Panc1 (cell line): ENCODE measurements at places on chromosomes 1 and 21. TPM values are rescaled to one million over a fixed set of nuclear protein-coding genes. Genes with fewer than 3 reads are reported as not detected.

- no peak for DNase-seq
- 0 out of 2 replicates have a peak, but pooled peaks cover 2% of the 10 kb centered on the region for H3K27me3 ChIP-seq
- H3K4me3 ChIP-seq = no peak overlapping the region
These were observed 25.2 kb upstream of the RCAN1 start for GRCh38 chr21:34639882-34640788.

DNA sequence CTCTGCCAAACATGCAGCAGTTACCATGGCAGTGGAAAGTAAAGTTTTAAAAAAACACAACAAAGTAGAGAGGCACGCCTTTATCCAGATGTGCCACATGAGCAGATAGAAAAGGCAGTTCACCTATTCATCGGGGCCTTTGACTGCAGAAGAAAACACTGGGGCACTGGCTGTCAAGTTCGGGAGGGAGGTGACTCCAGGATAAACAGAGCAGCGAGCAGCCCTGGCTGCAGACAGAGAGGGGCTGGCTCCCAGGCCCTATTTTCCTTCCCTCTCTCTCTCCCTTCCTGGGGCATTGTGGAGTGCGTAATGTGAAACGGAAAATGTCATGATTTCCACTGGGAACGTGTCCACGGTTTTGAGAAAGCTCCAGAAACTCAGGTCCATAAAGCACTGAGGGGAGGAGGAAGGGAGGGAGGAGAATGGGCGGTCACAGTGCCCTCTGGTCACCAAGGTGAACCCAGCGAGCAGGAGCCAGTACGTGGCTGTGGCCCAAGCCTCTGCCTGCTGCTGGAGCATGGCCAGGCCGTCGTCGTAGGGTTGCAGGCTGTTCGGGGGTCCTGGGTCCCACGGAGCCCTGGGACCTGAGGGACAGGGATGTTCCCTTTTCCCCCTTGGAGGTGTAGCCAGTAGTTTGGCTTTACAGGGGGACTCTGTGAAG lies 114.7 kb upstream of the IRF2BP2 start:
- H3K27ac ChIP-seq = peak overlapping the region; percentile 95
- no peaks in the 10 kb centered on the region for H3K36me3 ChIP-seq
- peak overlapping the region; percentile 31 for H3K4me3 ChIP-seq

The PTPRF gene
- 77.5 TPM for total RNA-seq

- H3K27ac ChIP-seq = no peak overlapping the region
- H3K4me1 ChIP-seq = no peaks in the 10 kb centered on the region
- H3K4me3 ChIP-seq = no peak overlapping the region
These were observed 17.7 kb downstream of the TNR start for GRCh38 chr1:175725684-175726083.

- H3K4me1 ChIP-seq = peaks cover 3% of the 10 kb centered on the region; the same call in 1 of the 2 replicates
- H3K27me3 ChIP-seq = no peaks in the 10 kb centered on the region
- no peak for DNase-seq
- H3K4me3 ChIP-seq = no peak overlapping the region
These were observed 57.3 kb upstream of the DIRAS3 start for GRCh38 chr1:68107771-68108170.

The PGLYRP3 gene
- total RNA-seq = not detected

GRCh38 chr1:117629625-117630422 lies 24.0 kb downstream of the TENT5C start:
- no peak overlapping the region for H3K4me3 ChIP-seq
- DNase-seq = no peak
- no peaks in the 10 kb centered on the region for H3K27me3 ChIP-seq
- H3K36me3 ChIP-seq = no peaks in the 10 kb centered on the region
- H3K27ac ChIP-seq = no peak overlapping the region
- no peaks in the 10 kb centered on the region for H3K4me1 ChIP-seq

- no peaks in the 10 kb centered on the region for H3K36me3 ChIP-seq
- H3K27ac ChIP-seq = no peak overlapping the region
- H3K4me1 ChIP-seq = no peaks in the 10 kb centered on the region
These were observed 594.2 kb upstream of the ADAMTS5 start for GRCh38 chr21:27561116-27561515.

- H3K4me3 ChIP-seq = no peak overlapping the region
- H3K27me3 ChIP-seq = no peaks in the 10 kb centered on the region
- H3K4me1 ChIP-seq = no peaks in the 10 kb centered on the region
- H3K36me3 ChIP-seq = no peaks in the 10 kb centered on the region
These were observed 283.5 kb downstream of the C1orf94 start for GRCh38 chr1:34460193-34460592.

The TFAP2E gene
- 3.2 TPM for total RNA-seq

DNA sequence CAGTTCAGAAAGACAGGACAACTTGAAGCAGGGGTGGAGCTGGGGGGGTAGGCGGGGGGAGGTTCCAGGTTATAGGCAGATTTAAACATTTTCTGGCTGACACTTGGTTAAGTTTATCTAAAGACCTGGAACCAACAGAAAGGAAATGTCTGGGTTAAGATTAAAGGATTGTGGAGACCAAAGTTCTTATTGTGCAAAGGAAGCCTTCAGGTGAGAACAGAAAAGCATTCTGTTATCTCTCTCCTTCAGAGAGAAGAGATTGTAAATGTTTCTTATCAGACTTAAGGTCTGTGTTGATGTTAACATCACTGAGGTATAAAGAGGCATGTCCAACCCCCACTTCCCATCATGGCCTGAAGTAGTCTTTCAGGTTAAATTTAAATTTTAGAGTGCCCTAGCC lies 3.7 kb upstream of the ACADM start:
- H3K4me3 ChIP-seq = no peak overlapping the region
- no peak overlapping the region for H3K27ac ChIP-seq
- no peaks in the 10 kb centered on the region for H3K27me3 ChIP-seq
- no peaks in the 10 kb centered on the region; the same call in 1 of the 2 replicates for H3K36me3 ChIP-seq
- DNase-seq = no peak

DNA sequence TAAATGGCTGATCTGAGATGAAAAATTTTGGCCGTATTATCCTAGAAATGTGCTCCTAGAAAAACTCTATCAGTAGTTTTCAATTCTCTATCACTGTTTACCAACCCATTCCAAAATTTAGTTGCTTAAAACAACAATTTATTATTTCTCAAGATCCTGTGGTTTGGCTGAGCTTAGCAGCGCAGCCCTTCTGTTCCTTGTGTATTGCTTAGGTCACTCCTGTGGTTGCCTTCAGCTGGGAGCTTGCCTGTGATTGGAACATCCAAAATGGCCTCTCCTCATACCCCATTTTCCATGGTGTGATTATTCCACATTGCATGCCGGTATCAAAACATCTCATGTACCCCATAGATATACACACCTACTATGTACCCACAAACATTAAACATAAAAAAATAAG lies 22.8 kb upstream of the STUM start:
- H3K27me3 ChIP-seq = peaks cover 4% of the 10 kb centered on the region
- no peaks in the 10 kb centered on the region for H3K36me3 ChIP-seq
- H3K4me1 ChIP-seq = no peaks in the 10 kb centered on the region
